H4 (cell line): ENCODE measurements at places on chromosomes 13 and 19.

DNA sequence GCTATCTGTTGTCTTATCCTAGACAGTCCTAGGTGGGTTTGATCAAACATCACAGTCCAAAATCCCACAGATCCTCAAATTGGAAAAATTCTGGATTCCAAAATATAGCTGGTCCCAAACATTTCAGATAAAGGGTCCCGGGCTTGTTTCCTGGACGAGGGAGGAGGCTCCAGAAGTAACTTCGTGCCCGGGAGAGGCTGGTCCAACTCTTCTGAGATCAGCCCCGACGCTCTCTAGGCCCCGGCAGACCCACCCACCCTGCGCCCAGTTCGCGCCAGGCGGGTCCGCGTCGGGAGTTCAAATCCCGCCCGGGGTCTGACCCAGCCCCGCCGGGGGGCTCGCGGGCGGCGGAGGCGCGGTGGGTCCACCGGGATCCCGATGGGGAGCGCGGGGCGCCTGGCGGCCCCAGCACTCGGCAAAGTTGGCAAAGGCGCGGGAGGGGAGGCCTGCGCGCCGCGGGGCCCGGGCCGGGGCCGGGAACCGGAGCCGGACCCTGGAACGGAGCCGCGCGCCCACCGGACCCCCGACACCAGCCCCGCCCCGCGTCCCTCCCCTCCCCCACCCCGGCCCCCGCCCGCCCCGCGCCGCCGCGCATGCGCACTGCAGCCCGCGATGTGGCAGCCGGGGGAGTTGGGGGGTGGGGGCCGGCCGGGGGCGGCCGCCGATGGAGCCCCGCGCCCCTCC, 513 bp downstream of the MIER2 start:
- no peak for DNase-seq

DNA sequence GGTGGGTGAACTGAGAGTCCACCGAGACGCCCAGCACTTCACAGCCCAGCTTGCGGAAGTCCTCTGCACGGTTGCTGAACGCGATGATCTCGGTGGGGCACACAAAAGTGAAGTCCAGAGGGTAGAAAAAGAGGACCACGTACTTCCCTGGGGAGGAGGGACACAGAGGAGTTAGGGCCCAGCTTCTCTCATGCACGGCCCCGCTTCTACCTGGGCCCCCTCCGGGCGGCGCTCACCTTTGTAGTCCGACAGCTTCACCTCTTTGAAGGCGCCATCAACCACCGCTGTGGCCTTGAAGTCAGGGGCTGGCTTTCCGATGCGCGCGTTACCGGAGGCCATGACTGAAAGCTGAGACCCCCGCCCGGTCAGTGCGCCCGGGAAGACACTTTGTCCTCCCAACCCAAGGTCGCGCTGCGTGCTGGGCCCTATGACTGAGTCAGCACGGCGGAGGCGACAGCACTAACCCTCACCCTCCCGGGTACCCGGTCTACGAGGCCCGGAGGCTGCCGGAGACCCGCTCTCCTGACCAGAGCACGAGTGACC, 606 bp downstream of the PRDX2 start:
- no peak for DNase-seq

- peak; percentile 72 for DNase-seq
These were observed 376.4 kb downstream of the GPC6 start for GRCh38 chr13:93603043-93603442.

DNA sequence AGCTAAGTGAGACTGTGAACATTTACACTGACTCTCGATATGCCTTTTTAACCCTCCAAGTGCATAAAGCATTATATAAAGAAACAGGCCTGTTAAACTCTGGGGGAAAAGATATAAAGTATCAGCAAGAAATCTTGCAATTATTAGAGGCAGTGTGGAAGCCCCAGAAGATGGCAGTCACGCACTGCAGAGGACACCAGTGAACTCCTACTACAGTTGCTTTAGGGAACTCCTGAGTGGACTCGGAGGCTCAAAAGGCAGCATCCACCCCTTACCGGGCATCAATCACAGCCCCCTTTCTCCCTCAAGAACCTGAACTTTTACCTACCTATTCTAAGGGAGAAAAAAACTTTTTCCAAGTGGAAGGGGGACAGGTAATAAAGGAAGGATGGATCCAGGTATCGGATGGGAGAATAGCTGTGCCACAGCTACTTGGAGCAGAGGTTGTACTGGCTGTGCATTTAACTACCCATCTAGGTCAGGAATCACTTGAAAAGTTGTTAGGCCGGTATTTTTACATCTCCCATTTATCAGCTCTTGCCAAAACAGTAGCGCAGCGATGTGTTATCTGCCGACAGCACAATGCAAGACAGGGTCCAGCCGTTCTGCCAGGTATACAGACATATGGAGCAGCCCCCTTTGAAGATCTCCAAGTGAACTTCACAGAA, 80.1 kb downstream of the ZNF486 start:
- DNase-seq = no peak

- peak; percentile 52 for DNase-seq
These were observed 17.3 kb downstream of the PLD3 start for GRCh38 chr19:40365613-40366401.

GRCh38 chr13:28100150-28101121, at the start of gene FLT3:
FLT3 (minus strand) TSS chr13:28100576; CDS start chr13:28100510, 66 bp downstream.
- peak; percentile 60 for DNase-seq

GRCh38 chr13:79837741-79838450, 356.9 kb downstream of the NDFIP2 start:
- DNase-seq = peak; percentile 50

- DNase-seq = peak; percentile 41
These were observed 2.0 kb downstream of the SPRY2 start for GRCh38 chr13:80338781-80339562.

GRCh38 chr19:3555653-3556422, 1.5 kb downstream of the MFSD12 start:
- no peak for DNase-seq

- no peak for DNase-seq
These were observed 5.0 kb downstream of the SIGLEC9 start for GRCh38 chr19:51129716-51130115.

GRCh38 chr13:95749545-95749944, 72.6 kb downstream of the DNAJC3 start:
- no peak for DNase-seq

- no peak for DNase-seq
These were observed 2.1 kb upstream of the GNA15 start for GRCh38 chr19:3133793-3134116.
